ENCODE measurements at places on chromosomes 1 and 21.

- DNase-seq = no peak
Observed at GRCh38 chr1:109255678-109256077, 6.3 kb downstream of the CELSR2 start.

DNA sequence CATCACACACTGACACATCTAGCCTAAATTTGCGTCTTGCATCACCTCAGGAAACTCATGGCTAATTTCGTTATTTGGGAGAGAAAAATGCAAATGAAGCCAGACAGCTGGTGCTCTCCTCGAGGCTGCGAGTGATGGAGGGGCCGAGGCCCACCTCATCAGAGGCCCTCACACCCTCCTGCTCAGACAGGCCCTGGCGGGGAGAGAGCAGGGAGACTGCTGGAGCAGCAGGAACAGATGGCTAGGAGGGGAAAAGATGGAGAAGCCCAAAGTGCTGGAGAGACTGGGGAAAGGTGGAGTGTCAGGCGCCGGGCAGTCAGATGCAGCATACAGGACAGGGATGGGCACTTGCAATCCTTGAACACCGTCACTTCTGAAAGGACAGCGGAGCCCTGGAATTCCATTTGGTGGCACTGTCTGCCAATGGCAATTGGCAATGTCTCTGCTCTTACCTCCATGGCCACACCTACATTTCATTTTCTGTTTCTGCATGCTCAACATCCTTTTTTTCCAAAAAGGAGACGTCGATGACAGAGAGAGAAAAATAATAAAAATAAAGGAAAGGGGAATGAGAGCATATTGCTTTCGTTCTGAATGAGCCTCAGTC is 286.2 kb downstream of the SPATA17 start:
- no peak for DNase-seq

GRCh38 chr1:151958959-151959358 is 34.7 kb downstream of the S100A10 start:
- no peak for DNase-seq

DNA sequence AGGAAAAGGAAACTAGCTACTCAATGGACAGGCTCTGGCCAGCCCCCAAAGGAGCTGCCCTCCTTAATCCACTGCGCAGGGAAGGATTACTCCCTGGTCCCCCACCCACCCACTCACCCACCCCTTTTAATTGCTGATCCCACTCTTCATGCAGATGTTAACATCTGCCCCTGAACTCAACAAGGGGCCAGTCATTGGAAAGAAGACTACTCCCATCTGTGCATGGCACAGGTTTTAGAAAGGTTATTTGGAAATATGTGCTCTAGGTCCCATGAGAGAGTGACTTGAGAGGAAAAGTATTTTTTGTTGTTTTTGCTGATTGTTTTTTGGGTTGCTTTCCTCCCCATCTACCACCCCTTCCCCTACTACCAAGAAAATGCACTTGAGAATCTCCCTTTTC is 94.4 kb upstream of the FGGY start:
- DNase-seq = no peak

GRCh38 chr1:42931108-42931539 is 27.5 kb downstream of the SLC2A1 start:
- DNase-seq = peak; percentile 79

GRCh38 chr1:194723067-194723466 is 1536.7 kb upstream of the B3GALT2 start:
- no peak for DNase-seq

GRCh38 chr1:232709386-232709785 is 79.5 kb upstream of the SIPA1L2 start:
- no peak for DNase-seq

- no peak for DNase-seq
Observed at GRCh38 chr1:74963120-74963519, 171.1 kb upstream of the LHX8 start.

DNA sequence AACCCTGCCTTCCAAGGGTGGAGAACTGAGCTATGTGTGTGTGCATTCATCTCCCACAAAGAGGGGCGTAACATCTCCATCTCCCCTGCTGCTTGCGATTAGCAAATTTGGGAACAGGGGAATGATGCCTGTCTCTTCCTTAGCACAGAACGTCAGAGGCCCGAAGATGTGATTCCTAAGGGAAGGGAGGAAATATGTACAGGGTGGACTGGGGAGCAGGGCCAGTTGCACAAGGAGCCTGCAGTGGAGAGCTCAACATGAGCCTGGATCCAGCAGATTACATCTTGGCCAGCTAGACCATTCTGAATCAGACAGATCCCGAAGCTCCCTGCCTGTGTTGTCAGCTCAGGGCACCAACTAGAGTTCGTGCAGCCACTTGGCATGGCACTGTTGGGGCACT is 118.1 kb downstream of the NGF start:
- no peak for DNase-seq

- peak; percentile 60 for DNase-seq
Observed at GRCh38 chr1:228515200-228515834, 28.1 kb downstream of the RNF187 start.

DNA sequence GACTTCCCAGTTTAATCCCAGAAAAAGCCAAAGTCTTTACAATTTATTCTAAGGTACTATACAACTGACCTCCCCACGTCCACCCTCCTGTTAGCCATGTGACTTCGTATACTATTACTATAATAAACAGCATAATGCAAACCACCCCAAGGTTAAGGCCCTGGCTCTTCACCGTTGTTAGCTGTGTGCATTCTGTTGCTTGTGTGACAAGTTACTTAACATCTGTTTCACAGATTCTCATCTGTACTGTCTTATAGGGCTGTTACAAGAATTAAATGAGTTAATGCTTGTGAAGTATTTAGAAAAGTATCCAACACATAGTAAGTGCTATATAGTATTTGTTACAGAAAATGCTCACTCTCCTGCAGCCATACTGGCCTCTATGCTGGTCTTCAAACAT is 15.7 kb downstream of the WARS2 start:
- DNase-seq = no peak

DNA sequence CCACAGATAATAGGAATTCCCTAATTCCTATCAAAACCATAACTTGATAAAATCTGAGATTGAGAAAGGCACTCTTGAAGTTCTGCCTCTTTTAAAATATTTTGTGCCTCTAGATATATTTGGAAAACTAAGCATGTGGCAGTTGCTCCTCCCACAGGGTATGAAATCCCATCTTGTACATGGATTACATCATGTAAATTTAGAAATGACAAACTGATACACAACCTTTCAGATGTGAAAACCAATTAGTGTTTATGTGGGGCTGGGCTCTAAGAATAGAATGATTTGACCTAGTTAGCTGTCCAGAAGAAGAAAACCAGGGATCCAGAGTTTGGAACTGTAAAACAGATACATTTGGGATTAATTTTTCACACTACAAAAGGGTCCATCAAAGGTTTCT is 15.7 kb downstream of the LRRC53 start:
- DNase-seq = no peak

- DNase-seq = no peak
Observed at GRCh38 chr1:44433209-44433608, 28.2 kb downstream of the RNF220 start.

GRCh38 chr1:23581219-23581618 is 21.9 kb upstream of the ID3 start:
- DNase-seq = no peak

DNA sequence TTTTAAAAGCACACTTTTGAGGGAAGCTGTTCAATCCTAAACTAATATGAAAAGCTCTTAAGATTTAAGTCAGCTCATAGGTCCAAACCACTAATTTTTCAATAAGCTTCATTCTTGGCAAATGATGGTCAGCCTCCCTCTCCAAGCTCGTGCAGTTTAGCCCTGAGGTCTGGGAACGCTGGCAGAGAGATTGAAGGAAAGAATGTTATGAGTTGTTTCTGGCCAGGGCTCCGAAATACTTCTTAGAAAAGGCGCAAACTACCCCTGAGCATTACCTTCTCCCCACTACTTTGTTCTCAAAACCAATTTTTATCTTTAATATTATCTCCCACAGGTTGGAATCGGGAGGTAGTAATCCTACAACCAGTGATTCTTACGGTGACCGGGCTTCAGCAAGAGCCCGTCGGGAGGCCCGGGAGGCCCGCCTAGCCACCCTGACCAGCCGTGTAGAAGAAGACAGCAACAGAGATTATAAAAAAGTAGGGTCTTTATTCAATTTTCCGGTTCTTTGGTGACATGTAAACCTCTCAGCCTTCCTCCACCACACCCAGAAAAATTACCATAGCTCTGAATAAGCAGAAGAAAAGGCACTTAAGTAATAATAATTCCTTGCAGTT is 147.7 kb downstream of the SYT2 start:
- DNase-seq = no peak

DNA sequence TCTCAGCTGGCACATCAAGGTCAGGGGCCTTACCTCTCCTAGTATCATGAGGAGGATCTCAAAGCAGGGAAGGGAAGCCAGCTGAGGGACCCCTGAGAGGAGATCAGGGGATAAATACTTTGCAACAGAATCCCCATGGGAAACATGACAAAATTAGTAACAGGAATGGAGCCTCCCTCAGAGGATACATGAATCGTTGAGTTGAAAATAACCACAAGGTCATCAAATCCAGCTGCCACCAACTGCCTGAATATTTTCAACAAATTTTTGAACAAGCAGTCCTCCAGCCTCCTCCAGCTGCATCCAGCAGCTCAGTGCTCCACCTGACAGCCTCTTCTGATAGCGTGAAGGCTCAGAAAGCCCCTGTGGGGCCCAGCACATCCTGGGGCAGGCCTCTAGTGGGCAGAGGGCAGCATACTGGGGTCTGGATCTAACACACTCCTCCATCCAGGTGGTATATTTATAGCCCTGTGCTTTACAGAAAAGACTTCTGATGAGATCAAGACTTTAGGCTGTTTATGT is 404.3 kb downstream of the NTNG1 start:
- DNase-seq = no peak

DNA sequence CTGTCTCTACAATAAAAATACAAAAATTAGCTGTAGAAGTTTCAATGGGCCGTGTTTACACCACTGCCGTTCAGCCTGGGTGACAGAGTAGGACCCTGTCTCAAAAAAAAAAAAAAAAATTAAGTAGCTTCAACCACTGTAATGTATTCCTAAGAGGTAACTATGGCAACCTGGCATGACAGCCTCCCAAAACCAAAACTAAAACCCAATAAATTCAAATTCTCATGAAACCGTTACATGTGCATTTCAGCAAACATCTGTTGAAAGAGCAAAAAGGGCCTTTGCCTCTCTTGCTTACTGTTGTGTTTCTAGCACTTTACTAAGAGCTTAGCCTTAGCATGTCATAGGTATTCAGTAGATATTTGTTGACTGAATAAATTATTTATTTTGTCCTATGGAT is 33.5 kb downstream of the ODR4 start:
- no peak for DNase-seq

DNA sequence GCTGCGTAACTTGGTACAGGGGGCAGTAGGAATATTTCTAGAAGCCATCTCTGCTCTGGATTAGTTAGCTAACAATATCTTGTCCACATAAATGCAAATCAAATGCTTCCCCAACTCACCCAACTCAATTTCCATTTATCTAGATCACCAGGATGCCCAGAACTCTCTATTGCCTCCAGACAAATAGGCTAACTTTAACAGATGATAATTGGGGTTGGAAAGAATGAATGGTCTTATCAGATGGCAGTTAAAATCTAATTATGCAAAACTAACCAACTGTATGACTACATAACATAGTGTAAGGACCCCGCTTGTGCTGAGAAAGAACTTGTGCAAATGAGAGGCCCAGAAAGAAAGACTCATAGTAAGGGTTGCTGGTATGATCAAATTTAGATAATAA is 1024.8 kb downstream of the PLA2G4A start:
- DNase-seq = peak; percentile 17

DNA sequence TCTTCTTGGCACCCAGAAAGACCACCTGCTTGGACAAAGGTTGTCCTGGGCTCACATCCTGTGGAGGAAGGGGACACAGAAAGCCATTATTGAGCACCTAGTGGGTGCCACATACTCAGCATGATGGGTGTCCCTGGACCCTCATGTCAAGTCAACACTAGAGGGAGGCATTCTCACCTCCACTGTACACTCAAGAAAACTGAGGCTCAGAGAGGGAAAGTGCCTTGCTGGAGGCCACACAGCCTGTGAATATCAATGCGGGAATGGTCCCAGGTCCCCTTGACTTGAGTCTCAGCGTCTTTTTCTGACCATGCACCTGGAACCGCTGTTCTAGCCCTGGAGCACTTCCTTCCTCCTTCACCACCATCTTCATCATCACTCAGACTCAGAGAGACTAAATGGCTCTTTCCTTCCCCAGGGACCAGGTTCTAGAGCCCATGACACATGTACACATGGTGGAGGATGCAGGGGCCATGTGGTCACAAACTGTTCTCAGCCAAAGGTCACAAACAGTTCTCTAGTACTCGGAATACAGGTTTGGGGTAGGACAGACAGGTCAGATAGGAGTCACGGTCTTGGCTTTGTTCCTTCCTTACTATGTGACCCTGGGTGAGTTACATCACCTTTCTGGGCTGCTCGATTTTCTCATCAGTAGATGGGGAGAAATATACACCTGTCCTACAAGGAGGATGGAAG is 89.2 kb upstream of the WNT4 start:
- DNase-seq = no peak
